ENCODE measurements at places on chromosomes 13 and 19.

DNA sequence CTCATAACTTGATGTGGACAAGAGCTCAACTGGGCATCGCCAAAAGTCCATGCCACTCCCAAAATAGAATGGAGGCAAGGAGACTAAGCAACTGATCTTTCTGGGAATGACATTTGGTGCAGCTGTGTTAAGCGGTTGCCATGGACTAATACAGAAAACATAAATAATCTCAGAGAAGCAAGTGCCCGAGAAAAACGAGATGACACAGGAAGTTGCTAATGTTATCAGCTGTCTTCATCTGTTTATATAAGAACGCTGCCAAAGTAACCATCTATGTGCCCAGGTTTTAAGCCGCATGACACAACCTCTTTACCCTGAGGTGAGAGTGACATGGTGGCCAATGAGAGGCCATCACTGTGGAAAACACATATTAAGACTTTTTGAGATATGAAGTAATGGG is 54.9 kb upstream of the SACS start:
- DNase-seq: no peak

- no peak for DNase-seq
Observed at GRCh38 chr13:26071691-26072090, 19.9 kb upstream of the SHISA2 start.

GRCh38 chr19:2887391-2887914 is 13.3 kb upstream of the ZNF57 start:
- DNase-seq: no peak

GRCh38 chr19:11507370-11508078 is 1.9 kb upstream of the ZNF653 start:
- no peak for DNase-seq

- no peak for DNase-seq
Observed at GRCh38 chr19:993831-994393, 6.3 kb upstream of the GRIN3B start.

- no peak for DNase-seq
Observed at GRCh38 chr13:75831389-75831788, 195.3 kb downstream of the LMO7 start.

GRCh38 chr13:28967029-28967915 is 147.1 kb downstream of the MTUS2 start:
- DNase-seq: no peak

- DNase-seq: no peak
Observed at GRCh38 chr19:30878495-30878894, 470.7 kb downstream of the TSHZ3 start.

- DNase-seq: no peak
Observed at GRCh38 chr13:43647471-43647870, 139.3 kb downstream of the ENOX1 start.

DNA sequence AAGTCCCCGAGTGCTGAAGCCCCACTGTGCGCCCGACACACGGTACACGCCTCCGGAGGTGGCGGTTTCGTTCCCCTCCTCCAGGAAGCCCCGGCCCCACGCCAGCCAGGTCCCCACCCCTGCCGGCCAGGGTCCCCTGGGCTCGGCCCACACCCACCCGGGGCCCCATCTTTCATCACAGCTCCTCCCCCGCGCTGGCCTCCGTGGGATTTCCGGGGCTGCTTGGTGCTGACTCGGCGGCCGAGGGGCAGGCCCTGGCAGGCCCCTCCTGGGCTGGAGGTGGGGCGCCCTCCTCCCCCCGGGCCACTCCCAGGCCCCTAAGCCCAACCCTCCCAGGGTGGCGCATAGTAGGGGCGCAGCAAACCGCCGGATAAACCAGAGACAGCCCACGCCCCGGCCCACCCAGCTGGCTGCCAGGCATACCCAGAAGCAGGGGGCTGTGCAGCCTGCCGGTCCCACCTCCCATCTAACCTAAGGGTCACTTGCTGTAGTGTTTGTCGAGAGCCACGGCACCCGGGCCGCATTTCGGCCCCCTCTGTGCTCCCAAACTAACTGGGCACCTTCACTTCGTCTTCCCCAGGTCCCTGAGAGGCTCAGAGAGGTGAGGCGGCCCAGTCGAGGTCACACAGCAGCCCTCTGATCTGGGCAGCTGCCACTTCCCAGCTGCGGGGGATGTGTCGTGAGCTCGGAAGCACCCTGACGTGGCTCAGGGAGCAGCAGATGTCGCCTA is 6.6 kb downstream of the ZBTB7A start:
- DNase-seq: peak; percentile 55

- no peak for DNase-seq
Observed at GRCh38 chr13:90535421-90535820, 812.1 kb upstream of the MIR17HG start.

DNA sequence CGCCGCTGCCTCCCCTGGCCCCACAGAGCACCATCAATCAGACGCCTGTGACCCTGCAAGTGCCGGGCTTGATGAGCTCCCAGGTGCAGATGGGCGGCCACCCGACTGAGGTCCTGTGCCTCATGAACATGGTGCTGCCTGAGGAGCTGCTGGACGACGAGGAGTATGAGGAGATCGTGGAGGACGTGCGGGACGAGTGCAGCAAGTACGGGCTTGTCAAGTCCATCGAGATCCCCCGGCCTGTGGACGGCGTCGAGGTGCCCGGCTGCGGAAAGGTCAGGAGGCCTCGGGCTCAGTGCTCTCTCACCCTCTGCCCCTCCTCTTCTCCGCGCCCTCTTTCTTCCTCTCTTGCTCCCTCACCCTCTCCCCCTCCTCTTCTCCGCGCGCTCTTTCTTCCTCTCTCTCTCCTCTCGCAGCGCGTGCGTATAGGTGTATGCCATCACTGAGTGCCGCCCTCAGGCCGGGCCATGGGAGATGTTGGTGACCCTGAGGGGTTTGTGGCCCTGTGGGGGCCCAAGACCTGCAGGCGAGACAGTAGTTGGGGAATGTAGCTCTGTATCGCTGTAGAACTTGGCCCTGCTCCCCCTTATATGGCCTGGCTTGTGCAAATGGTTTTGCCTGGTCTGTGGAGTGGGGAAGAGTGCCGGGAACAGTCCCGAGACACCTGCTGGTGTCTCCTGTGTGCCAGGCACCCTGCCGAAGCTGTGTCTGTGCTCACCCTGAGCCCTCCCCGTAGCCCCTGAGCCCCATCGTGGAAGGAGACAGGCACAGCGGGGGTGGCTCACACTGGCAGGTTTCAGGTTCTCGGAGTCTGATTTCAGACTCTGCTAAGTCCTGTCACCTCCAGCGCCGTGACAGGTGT is 5.4 kb upstream of the EPN1 start:
- no peak for DNase-seq

- no peak for DNase-seq
Observed at GRCh38 chr19:3612901-3613741, 6.4 kb upstream of the TBXA2R start.

GRCh38 chr13:80939581-80939980 is 598.7 kb upstream of the SPRY2 start:
- DNase-seq: no peak

DNA sequence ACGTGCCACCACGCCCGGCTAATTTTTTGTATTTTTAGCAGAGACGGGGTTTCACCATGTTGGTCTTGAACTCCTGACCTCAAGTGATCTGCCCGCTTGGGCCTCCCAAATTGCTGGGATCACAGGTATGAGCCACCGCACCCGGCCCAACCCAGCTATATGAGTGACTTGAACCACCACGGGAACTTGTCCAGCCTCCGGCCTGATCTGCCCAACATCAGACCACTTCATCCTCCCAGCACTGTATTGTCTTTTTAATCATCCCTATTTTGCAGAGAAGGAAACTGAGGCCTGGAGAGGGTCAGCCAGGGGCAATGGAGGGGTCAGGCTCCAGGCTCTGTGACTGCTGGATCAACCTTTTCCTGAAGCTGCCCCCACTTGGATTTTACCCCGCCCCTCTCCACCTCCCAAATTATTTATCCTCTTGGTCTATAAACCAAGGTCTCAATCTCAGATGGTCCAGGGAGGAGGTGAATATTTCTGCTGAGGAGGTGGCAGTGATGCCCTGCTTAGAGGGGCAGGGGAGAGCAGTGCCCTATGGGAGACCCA is 893 bp upstream of the PLIN3 start:
- no peak for DNase-seq

DNA sequence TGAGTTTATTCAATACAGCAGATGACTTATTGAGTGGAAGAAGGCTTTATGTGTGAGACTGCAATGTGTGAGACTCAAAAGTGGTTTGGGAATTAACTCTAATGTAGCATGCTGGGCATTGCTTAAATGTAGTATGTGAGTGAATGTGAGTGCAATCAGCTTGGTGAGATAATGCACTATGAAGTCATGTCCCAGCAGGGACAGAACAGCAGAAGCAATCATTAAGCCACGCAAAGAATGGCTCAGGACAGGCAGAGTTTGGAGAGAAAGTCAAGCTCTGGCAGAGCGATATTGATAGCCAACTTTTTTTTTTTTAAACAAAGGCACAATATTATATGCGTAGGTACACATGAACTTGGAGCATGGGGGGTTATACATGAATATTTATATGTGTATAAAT is 597.7 kb downstream of the GPC6 start:
- DNase-seq: no peak

DNA sequence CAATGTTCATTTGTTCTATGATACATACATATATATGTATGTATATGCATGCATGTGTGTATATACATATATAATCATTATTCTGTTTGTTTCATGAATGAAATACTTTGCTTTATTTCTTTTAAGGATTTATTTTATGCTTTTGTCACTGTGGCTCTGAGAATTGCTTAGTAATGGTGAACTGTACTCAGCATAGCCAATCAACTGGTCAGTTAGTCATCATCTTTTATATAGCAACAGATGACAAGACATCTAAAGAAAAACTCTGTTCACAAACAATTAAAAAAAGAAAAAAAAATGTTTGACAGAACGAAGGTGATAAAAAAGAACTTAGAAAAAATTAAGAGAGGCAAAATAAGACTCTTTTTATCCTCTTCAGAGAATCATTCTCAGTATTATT is 1440.3 kb downstream of the PCDH9 start:
- DNase-seq: no peak

DNA sequence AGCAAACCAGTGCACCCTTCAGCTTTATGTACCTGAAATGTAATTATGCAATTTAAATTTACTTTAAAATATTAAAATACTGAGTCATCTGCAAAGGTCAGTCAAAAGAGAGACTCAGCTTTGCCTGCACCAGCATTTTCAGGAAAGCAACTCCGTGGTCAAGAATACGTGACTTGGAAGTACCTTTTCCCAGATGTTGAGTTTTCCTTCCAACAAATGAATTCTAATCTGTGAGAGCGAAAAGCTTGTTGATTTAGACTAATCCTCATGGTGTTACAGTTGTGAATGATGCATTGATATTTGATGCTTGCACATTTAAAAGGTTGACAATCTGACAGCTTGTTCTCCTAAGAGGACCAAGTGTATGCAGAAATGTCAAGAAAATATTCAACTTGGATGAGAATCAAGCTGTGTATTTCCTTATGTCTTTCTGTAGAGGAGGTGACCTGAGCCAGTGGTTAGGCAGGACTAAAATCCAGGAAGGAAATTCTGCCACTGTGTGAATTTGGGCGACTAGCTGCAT is 270.4 kb downstream of the ABCC4 start:
- DNase-seq: no peak

DNA sequence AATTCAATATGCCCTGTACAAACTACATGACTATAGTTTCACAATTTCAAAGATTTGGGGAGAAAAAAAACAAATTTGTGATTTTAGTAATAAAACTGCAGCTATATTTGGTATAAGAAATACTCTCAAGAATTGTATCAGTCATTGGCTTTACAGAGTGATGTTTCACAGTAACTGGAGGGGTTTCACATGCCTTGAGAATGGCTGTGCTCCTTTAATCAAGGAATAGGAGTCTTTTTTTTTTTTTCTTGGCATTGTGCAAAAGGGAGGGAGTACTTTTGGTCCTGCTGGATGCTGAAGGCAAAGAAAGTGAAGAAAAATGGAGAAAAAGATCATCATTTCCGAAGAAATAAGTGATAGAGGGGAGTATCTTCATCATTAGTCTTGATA is 6.8 kb downstream of the ZNF507 start:
- DNase-seq: no peak

GRCh38 chr13:39960191-39960590 is 304.7 kb downstream of the COG6 start:
- no peak for DNase-seq

DNA sequence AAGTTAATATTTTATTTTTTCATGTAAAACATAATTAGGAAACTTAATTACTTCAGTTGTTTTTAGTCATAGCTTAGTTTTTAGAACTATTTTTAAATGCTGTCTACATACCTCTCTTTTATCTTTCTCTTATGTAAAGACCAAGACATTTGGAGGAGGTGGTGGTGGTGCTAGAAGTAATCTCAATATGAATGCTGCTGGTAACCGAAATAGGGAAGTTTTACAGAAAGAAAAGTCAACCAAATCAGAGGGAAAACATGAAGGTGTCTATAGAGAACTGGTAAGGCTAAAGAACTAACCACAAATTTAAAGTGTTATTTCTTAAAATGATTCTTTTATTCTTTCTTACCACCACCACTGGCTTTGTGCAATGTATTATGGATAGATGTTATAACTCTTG is 97.3 kb downstream of the TDRD3 start:
- no peak for DNase-seq

GRCh38 chr13:77034881-77035280 is 7.9 kb upstream of the FBXL3 start:
- no peak for DNase-seq

All from activated T-cell treated with anti-CD3 and anti-CD28 coated beads, Interleukin-2, amount 50 U/mL, for 72 hours (primary cell).